ENCODE measurements at places on chromosomes 5 and 9. TPM values are rescaled to one million over a fixed set of nuclear protein-coding genes. Genes with fewer than 3 reads are reported as not detected.

GRCh38 chr5:179357031-179357430 is 11.8 kb upstream of the ADAMTS2 start:
- no peak for DNase-seq

The GRM6 gene
- not detected for total RNA-seq

GRCh38 chr5:179806250-179807048 is at the start of gene MGAT4B:
Gene MGAT4B (minus strand): TSS chr5:179806866. CDS start chr5:179806583, 283 bp downstream.
- peak; percentile 83 for DNase-seq

The HTR1A gene
- not detected for total RNA-seq

- peak; percentile 3 for DNase-seq
These were observed 130.9 kb upstream of the CHD1 start for GRCh38 chr5:99059685-99060084.

DNA sequence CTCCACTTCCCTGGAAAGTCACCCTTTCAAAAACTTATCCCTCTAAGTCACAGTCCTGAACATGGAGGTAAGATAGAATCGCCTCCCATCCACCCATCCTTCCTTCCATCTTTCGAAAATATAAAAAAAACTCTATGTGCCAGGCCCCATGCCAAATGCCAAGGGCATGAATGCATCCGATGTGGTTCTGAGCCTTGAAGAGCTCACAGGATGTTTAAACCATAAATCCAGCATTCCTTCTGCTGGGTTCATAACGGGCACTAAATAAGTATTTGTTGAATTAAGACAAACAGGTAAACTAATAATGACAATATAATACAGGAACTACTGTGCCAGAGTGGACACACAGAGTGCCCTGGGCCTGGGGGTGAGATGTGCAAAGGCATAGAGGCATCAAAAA is 147.3 kb downstream of the TTLL11 start:
- DNase-seq: peak; percentile 42

DNA sequence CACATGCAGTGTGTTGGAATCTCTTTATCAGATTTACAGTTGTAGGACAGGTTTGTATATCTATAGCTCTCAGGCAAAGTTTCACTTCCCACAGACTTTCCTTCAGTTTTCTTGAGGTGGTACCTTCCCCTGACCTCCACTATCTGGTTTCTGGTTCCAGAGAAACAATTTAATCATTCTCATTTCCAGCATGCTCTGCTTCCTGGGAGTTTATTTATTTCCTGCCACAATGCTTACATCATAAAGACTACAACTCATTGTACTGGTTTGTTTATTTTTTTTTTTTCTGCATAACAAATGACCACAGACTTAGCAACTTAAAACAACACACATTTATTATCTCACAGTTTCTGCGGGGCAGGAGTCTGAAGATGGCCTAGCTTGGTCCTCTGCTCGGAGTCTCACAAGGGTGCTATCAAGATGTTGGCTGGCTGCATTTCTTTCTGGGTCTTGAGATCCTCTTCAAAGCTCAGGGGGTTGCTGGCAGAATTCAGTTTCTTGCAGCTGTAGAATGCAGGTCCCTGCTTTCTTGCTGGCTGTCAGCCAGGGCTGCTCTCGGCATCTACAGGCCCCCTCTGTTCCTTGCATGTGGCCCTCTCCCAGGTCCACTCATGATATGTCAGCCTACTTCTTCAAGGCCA is 247.7 kb downstream of the ENC1 start:
- DNase-seq: peak; percentile 18

The SECISBP2 gene
- 85.5 TPM for total RNA-seq

- no peak for DNase-seq
These were observed 373.4 kb downstream of the GADD45G start for GRCh38 chr9:89978185-89978584.

The FGF18 gene
- not detected for total RNA-seq

The CSF1R gene
- not detected for total RNA-seq

The NUTM2F gene
- not detected for total RNA-seq

The CAVIN4 gene
- 0.68 TPM for total RNA-seq

DNA sequence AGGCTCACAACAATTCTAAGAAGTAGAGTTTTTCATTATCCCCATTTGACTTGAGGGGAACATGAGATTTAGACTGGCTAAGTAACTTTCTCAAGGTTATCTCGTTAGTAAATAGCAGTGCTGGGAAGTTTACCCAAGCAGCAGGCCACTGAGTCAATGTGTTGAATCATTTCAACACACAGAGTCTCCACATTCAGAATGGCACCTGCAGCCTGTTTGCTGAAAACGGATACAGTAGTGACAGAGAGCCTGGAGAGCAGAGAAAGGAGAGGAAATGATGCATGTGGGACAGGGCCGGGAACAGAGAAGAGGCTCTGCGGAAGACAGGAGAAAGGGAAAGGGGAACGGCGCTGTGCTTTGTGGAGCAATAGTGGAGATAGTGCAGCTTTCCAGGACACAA is 33.5 kb upstream of the ZSWIM6 start:
- no peak for DNase-seq

DNA sequence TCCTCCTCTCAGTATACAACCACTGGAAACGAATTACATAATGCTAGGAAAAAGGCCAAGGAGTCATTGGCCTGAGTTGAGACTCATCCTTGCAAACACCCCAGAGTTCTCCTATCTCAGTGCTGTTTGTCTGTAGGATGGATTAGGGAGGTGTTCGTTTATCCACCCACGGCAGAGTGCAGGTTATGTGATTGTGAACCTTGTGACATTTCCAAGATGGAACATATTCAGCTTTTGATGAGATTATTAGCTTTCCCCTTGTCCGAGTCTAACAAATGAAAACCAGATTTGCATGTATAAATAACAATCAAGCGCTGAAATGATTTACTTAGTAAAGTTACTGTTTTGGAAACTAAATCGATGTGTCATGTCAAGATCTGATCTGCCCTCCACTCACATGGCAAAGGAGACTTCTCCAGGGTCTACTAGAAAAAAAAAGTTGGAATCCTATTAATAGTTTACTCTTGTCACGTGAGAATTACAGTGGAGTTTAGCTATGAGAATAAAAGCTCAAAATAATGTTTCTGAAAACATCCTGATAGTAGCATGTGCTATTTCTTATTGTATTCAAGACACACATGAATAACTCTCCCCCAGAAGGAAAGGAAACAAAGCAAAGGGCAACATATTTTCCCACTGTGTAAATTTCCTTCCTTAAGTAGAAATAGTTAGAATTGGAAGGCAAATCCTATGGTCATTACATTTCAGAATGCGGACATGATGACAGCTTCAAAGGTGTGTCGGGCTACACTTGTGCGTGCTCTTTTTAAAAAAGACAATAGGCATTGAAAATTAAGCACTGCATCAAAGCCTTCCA is 600.4 kb downstream of the EBF1 start:
- DNase-seq: no peak

GRCh38 chr5:31563216-31563615 is 31.1 kb downstream of the C5orf22 start:
- no peak for DNase-seq

The POU5F2 gene
- total RNA-seq: 1.5 TPM

DNA sequence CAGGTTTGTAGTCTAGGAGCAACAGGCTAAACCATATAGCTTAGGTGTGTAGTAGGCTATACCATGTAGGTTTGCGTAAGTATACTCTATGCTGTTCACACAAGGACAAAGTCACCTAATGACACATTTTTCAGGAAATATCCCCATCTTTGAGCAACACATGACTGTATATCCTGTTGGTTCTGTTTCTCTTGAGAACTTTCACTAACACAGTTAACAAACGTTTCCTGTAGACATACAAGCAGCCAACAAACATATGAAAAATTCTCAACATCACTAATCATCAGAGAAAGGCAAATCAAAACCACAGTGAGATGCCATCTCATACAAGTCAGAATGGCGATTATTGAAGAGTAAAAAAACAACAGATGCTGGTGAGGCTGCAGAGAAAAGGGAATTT is 68.2 kb downstream of the NR2F1-AS1 start:
- no peak for DNase-seq

The PCDHGB6 gene
- total RNA-seq: 4.1 TPM

GRCh38 chr5:159017786-159018185 is 81.9 kb downstream of the EBF1 start:
- DNase-seq: no peak

- no peak for DNase-seq
These were observed 45.7 kb downstream of the SARDH start for GRCh38 chr9:133692364-133692985.

DNA sequence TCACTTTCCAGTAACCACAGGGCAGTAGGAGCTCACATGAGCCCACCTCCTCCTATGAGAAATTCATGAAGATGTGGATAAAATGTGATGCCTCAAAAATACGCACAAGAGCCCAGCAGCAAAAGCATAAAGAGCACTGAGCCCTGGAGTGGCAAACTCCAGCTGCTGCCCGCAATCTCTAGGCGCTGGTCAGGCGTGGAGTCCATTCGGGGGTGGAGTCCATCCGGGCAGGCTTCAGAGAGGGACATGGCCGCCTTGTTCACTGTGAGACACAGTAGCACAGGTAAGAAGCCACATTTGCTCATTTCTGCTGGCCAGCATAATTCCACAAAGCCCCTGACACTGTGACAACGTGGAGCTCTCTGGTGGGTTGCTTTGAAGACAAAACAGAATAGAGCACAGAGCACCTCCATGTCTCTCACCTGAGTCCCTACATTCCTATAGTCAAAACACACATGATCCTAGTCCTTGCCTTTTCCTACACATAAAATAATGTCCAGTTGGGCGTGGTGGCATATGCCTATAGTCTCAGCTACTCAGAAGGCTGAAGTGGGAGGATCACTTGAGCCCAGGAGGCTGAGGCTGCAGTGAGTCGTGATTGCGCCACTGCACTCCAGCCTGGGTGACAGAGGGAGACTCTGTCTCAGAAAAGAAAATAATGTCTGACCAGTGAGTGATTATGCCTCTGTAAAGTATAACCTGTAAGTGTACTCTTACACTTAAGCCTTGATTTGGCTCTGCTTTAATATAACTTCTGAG is 365.2 kb downstream of the GADD45G start:
- no peak for DNase-seq

The MYMK gene
- total RNA-seq: not detected

The F2RL1 gene
- total RNA-seq: not detected

- no peak for DNase-seq
These were observed 208.5 kb downstream of the TMEM161B start for GRCh38 chr5:88060194-88060593.

The OR1J2 gene
- not detected for total RNA-seq

- no peak for DNase-seq
These were observed 182.1 kb downstream of the RFX3 start for GRCh38 chr9:3343671-3344070.

The SLC25A2 gene
- 1.6 TPM for total RNA-seq

DNA sequence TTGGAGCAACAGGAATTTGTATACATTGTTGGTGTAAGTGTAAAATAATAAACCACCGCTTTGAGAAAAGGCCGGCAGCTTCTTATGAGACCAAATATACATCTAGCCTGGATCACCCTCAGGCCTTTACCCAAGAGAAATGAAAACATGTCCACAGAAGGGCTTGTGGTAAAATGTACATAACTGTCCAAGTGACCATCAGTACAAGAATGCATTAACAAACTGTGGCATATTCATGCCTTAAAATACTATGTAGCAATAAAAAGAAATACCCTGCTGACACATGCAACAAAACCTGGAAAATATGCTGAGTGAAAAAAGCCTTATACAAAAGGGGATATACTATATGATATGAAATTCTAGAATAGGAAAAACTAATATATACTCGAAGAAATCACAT is 311.9 kb upstream of the TRPC7 start:
- no peak for DNase-seq

GRCh38 chr9:98962181-98962560 is 18.5 kb downstream of the COL15A1 start:
- no peak for DNase-seq

- no peak for DNase-seq
These were observed 205.2 kb downstream of the NR3C1 start for GRCh38 chr5:143198332-143198731.

- no peak for DNase-seq
These were observed 27.9 kb downstream of the GADD45G start for GRCh38 chr9:89632736-89633135.

The ANXA6 gene
- total RNA-seq: 74.1 TPM

GRCh38 chr5:114184006-114184405 is 177.9 kb upstream of the KCNN2 start:
- no peak for DNase-seq

DNA sequence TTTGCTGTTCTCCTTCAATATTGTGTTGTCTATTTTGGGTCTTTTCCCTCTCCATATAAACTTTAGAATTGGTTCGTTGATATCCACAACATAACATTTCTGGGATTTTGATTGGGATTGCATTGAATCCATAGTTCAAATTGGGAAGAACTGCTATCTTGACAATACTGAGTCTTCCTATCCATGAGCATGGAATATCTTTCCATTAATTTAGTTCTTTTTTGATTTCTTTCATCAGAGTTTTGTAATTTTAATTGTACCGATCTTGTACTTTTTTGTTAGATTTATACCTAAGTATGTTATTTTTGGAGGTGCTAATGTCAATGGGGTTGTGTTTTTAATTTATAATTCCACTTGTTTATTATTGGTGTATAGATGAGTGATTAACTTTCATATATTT is 135.1 kb downstream of the NR3C1 start:
- no peak for DNase-seq

The IFNA21 gene
- not detected for total RNA-seq

DNA sequence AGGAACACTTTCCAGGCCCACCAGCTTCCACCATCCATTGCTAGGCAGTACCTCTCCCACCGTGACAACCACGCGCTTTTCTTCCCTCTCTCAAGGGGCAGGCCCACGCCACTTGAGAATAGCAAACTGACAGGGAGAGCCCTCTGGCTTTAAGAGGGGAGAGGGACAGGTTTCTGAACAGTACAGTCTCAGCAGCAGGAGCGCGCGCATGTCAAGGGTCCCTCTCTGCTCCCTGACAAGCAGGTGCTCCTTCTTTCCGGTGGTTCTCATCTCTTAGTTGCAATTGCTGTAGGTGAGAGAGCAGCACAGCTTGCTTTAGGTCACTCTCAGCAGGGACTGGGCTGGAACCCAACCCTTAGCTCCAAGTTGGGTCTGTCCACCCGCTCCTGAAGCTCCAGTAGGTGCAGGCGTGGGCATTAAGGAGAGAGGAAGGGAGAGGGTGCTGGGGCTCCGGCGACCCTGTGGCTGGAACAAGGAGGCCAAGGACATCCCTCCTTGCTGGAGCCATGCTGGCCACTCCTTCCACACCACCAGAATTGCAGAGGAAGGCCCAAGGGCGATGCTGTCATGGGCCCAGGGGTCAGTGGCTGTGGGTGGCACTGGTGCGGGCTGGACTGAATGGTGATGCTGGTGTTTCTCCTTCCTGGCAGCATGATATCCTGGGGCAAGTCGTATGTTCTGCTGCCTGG is 9.0 kb upstream of the PHF2 start:
- DNase-seq: peak; percentile 22

The FABP6 gene
- not detected for total RNA-seq

The CTXN3 gene
- not detected for total RNA-seq

GRCh38 chr5:53066088-53066487 is 43.5 kb downstream of the MOCS2 start:
- no peak for DNase-seq

Data from OCI-LY7 (cell line).